CD4-positive, alpha-beta T cell treated with Interleukin-1 beta for 1 hour (primary cell): ENCODE measurements at places on chromosomes 2 and 18.
A peak's percentile ranks its signal among the peaks of the same experiment; 100 is the strongest.

GRCh38 chr2:193793914-193794313 is 1599.2 kb upstream of the TMEFF2 start:
- no peak for DNase-seq

DNA sequence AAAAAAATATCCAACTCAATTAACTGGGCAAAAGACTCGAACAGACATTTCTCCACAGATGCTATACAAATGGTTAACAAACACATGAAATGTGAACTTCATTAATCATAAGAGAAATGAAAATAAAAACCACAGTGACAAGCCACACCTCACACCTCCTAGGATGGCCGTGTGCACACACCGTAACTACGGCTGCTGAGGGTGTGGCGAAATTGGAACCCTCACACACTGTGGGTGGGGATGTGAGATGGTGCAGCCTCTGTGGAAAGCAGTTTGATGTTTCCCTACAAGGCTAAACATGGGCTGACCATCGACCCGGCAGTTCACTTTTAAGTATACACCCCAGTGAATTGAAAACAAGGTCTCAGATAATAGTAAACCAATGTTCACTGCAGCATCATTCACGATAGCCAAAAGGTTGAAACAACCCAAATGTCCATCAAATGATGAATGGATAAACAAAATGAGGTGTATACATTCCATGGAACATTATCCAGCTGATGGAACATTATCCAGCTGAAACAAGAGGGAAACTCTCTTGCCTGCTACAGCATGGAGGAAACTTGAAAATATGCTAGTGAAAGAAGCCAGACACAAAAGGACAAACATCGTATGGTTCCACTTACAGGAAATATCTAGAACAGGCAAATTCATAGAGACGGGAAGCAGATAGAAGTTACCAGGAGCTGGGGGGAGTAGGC is 32.2 kb downstream of the ZAP70 start:
- peak; percentile 37 for DNase-seq

- no peak for DNase-seq
Measured at GRCh38 chr2:12915787-12916186, 199.1 kb downstream of the TRIB2 start.

DNA sequence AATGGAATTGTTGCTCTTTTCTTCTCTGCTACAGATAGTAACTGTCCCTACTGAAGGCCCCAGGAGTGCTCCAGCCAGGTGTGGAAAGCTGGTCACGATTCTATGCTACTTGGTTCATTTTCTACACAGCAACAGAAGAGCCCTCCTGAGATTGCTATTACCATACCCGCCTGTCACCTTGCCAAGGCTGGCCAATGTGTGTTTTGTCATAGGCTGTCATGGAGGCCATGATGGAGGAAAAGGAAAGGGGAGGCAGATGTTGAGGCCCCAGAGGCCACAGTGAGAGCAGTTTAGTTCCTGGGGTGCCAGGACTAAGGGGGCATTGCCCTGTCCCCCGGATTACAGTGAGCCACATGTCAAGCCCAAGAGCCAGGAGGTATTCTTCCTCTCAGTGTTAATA is 952 bp downstream of the ELMOD3 start:
- DNase-seq, result no peak

- DNase-seq, result no peak
Measured at GRCh38 chr2:56666777-56667176, 483.0 kb downstream of the CCDC85A start.
